NCI-H2107 (cell line): ENCODE measurements at places on chromosomes 7 and 10.

DNA sequence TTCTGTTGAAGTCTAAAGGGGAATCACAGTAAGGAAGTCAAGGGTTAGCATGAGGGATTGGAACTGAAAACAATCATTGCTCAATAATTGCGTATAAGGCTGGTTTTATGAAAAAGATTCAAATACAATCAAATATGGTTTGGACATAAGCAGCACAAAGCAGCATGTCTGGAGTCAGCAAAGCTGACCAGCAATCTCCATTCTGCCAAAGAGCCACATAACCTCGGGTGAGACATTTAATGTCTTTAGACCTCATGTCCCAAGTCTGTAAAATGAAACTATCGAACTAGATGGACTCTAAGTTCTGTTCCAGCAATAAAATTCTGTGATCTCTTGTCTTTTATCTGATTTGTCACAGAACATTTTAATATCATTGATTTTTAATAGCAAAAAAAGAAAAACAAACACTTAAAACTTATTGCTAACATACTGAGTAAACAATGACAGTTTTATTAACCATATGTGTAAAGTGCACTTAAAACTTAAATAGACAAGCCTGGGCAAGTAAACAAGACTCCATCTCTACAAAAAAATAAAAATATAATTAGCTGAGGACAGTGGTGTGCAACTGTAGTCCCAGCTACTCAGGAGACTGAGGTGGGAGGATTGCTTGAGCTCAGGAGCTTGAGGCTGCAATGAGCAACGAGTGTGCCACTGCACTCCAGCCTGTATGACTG, 217.0 kb downstream of the MAGI2 start:
- DNase-seq, result no peak

DNA sequence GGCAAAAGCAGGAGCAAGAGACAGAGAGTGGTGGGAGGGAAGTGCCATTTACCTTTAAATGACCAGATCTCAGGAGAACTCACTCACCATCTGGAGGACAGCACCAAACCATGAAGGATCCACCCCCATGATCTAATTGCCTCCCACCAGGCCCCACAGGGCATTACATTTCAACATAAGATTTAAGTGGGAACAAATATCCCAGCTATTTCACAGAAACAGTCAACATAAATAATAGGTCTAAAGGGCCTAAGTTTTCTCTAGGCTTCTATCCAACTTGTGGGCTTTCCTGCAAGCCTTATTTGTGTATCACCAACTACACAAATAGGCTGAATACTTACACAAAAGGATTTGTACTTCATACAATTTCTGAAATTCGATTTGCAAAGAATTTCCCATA, 196.8 kb upstream of the POT1 start:
- DNase-seq, result no peak

- no peak for DNase-seq
Observed at GRCh38 chr7:133807624-133808492, 319.3 kb upstream of the LRGUK start.

DNA sequence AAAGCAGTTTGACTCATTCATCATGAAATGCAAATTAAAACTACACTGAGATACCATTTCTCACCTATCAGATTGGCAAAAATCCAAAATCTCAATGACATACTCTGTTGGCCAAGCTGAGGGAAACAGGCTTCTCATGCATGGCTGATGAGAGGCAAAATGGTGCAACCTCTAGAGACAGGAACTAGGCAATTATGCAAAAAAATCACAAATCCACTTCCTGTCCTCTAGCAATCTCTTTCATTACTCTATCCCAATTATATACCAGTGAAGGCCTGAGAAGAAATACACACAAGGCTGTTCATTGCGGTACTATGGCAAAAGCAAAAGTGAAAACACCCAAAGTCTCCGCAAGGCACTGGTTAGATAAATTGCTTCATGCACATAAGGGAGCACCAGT, 25.9 kb upstream of the PTPRN2 start:
- DNase-seq, result peak; percentile 36

- DNase-seq, result peak; percentile 2
Observed at GRCh38 chr7:65477326-65477725, 103.7 kb downstream of the ZNF92 start.
